ENCODE measurements at places on chromosomes 13 and 19.

- no peak for DNase-seq
Measured at GRCh38 chr19:2634228-2634951, 68.1 kb downstream of the GNG7 start.

GRCh38 chr19:7900401-7900870 is 3.2 kb upstream of the MAP2K7 start:
- DNase-seq, result no peak

DNA sequence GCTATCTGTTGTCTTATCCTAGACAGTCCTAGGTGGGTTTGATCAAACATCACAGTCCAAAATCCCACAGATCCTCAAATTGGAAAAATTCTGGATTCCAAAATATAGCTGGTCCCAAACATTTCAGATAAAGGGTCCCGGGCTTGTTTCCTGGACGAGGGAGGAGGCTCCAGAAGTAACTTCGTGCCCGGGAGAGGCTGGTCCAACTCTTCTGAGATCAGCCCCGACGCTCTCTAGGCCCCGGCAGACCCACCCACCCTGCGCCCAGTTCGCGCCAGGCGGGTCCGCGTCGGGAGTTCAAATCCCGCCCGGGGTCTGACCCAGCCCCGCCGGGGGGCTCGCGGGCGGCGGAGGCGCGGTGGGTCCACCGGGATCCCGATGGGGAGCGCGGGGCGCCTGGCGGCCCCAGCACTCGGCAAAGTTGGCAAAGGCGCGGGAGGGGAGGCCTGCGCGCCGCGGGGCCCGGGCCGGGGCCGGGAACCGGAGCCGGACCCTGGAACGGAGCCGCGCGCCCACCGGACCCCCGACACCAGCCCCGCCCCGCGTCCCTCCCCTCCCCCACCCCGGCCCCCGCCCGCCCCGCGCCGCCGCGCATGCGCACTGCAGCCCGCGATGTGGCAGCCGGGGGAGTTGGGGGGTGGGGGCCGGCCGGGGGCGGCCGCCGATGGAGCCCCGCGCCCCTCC is 513 bp downstream of the MIER2 start:
- no peak for DNase-seq

DNA sequence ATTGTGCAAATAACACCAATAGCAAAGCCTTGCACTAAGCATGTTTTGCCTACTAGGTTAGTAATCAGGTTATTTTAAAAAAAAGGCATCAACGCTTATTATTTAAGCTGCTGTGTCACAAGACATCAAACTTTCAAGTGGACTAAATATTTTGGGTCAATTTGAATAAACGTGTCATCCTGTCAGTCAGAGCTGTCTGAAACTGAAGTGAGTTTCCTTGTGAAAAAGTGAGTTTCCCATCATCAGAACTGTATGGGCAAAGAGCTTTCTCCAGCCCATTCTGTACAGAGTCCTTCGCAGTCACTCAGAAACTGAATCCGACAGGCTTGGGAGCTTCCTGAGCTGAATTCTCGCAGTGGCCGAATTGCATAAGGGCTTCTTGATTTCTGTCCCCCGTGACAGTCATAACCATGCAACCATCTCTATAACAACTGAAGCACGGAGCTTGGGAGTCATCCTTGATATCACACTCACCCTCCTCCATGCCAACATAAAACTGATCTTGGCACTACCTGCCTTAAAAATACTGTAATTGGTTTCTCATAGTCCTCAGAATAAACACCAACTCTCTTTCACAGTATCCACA is 139.8 kb downstream of the MIPEP start:
- no peak for DNase-seq

DNA sequence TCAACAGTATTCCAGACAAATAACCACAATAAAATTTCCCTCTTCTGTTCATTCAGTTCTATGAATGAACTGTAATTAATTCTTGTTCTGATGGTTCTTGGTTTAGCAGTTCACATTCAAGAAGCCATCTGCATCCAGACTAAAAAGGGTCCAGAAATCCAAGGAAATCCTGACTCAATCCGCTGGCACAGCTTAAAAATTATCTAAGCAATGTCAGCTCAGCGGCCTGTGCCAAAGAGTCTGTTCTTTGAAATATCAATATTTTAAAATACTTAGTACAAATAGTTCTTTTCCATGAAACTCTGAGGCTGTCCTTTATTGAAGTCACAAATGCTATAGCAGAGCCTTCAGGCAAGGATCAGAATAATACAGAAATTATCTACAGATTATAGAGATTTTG is 57.2 kb downstream of the DHRS12 start:
- DNase-seq, result no peak

DNA sequence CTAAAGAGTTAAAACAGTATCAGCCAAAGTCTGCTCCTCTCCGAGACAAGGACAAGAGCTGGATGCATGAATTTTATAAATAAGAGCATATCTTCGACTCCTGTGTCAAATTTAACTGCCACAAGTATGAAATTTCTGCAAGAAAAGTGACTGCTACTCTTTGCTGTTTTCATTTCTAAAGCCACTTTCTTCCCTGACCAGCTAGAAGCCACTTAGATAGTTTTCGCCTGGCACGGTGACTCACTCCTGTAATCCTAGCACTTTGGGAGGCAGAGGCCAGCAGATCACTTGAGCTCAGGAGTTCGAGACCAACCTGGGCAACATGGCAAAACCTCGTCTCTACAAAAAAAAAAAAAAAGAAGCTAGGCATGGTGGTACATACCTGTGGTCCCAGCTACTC is 61.3 kb downstream of the ENOX1 start:
- no peak for DNase-seq

GRCh38 chr13:22980936-22981335 is 199.8 kb upstream of the SGCG start:
- no peak for DNase-seq

- DNase-seq, result no peak
Measured at GRCh38 chr13:73251626-73252265, 192.9 kb downstream of the KLF5 start.

GRCh38 chr19:23285948-23286347 is 35.8 kb upstream of the ZNF724 start:
- DNase-seq, result no peak

DNA sequence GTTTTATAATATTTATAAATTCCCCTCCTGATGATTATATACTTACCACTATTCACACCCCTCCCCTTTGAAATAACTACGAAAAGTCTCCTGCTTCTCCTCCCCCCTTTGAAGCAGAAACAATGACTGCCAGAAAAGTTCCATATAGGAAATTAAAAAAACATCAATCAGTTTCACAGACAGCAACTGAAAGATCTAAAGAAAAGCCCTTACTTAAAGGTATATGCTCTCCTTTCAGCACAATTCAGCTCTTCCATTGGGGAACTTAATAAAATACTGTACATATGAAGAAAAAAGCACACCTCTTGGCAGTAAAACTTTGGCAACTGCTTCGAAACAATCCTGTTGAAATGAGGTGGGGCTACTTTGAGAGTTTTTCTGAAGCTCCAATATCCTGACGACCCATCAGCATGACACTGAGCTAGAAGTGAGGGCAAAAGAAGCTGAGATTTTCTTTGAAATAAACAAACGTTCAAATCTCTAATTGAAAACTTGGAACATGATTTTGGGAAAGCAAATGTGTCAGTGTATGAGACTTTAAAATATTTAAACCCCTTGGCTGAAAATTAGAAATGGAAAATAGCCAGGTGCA is 147.6 kb upstream of the RXFP2 start:
- DNase-seq, result no peak

GRCh38 chr19:19185853-19186740 is 5.9 kb downstream of the BORCS8 start:
- DNase-seq, result peak; percentile 71

GRCh38 chr19:54436628-54437252 is 12.3 kb upstream of the LENG8 start:
- DNase-seq, result no peak

- no peak for DNase-seq
Measured at GRCh38 chr13:106182404-106182803, 353.1 kb downstream of the EFNB2 start.

- DNase-seq, result no peak
Measured at GRCh38 chr13:30738526-30739236, 3.3 kb downstream of the ALOX5AP start.

DNA sequence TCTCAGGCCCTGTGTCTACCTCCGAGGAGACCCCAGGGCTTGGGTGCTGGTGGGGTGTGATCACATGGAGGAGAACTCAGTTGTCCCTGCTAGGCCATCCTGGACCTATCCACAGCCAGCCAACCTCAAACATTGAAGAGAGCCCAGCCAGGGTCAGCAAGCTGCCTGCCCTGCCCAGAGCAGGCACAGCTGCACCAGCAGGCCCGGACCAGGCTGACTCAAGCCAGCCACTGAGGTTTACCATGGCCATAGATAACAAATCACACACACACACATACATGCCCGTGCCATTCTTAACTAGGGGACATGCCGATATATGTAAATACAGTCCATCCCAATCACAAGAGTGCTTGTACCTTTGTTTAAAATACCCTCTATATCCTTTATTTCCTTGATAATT is 8.1 kb downstream of the ARHGEF7 start:
- no peak for DNase-seq

DNA sequence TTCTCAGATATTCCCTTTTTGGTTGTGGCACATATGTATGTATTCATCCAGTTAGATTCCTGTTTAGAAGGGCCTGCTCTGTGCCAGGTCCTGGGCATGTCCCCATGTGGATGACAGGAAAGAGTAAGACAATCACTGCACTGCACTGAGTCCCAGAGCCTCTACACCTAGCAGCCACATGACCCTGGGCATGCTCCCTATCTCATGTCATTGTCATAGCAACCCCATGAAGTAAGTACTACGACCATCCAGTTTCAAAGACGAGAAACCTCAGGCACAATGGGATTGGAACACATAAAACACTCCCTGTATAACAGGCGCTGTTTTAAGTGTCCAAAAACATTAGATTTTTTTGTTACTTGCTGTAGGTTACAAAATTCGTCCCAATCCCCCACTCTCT is 594.4 kb downstream of the UQCRFS1 start:
- no peak for DNase-seq

GRCh38 chr13:45674908-45675307 is 27.2 kb upstream of the CBY2 start:
- DNase-seq, result no peak

DNA sequence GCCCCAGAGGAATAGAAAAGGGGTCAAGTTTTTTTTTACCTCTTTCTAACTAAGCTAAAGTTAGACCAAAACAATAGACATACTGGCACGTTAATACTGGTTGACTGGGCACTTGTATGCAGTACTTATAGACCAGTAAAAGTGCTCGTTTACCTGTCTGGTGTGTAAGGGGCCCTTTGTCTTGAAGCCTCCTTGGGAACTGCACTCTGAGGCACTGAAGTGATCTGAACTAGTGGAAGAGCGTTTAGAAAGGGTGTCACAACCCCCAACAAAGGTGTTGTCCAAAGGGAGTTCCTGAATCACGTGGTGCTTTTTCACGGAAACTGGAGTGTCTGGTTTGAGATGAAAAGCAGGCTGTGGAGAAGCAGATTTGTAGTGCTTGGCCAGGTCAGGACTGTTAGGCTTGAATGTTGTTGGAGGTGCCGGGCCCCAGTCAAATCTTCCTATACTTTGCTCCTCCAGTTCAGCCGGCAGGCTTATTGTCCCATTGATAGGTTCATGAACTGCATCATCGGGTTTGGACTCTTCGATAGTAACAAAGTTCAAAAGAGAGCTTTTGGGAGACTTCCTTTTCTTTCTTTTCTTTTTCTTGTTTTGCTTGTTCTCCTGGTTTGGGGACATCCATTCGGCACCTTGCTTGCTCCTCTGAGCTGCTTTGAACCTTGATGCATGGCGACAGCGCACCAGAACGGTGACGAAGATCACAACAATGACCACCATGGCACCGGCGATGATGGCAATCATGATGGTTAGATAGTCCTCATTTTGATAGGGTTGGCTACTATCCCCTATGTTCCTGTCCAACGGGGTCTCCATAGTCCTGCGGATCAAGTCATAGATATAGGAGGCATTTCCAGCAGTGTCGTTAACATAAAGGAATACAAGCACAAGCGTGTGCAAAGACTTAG is 4.6 kb downstream of the PCDH9 start:
- DNase-seq, result no peak

- no peak for DNase-seq
Measured at GRCh38 chr13:108787700-108788414, 158.4 kb downstream of the MYO16 start.

DNA sequence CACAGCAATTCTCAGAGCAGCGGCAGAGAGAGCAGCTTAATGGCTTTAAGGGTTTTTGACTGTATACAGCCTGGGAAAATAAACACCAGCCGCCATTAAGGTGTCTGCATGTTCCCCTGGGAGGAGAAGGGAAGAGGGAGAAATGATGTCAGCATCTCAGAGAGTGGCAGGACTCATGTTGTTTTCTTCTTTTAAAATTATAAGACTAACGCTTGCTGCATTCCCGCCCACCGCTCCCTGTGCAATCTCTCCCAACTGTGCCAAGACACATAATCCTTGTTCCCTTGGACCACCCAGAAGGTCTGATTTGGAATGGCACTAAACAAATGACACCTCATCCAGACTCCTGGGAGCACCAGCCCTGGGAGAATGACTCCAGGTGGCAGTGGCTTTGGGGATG is 27.7 kb upstream of the FAM216B start:
- DNase-seq, result no peak

GRCh38 chr13:31749929-31750328 is 10.6 kb downstream of the RXFP2 start:
- DNase-seq, result no peak

DNA sequence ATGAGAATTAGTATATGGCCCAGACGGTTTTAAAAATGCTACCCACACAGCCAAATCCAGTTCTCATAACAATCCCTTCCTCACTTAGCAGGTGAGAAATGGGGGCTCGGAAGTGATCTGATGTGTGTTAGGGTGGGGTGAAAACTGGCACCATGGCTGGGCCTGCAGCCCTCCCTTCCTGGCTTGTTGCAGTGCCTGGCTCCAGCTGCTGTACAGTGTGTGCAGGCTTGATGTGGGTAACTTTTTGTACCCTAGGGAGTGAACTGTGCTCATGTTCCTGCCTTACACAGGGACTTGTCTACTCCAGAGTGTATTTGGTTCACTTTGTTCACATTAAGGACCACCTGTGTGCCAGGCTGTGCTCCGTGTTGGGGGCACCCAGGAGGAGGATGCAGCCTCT is 177.2 kb downstream of the LMO7 start:
- no peak for DNase-seq

DNA sequence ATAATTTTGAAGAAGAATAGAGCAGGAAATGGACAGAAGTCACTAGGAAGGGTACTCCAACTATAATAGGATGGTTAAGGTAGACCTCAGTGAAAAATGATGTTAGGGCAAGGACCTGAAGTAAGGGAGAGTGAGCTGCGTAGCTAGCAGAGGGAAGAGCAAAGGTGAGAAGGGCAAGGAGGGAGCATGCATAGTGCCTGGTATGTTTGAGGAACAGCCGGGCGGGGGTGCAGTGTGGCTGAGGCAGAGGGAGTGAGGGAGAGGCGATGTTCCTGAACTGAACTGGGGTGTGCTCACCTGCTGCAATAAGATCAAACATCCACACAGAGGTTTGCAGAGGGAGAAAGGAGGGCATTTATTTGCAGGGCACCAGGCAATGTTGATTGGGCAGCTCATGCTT is 110.4 kb downstream of the DNAJC15 start:
- DNase-seq, result no peak

DNA sequence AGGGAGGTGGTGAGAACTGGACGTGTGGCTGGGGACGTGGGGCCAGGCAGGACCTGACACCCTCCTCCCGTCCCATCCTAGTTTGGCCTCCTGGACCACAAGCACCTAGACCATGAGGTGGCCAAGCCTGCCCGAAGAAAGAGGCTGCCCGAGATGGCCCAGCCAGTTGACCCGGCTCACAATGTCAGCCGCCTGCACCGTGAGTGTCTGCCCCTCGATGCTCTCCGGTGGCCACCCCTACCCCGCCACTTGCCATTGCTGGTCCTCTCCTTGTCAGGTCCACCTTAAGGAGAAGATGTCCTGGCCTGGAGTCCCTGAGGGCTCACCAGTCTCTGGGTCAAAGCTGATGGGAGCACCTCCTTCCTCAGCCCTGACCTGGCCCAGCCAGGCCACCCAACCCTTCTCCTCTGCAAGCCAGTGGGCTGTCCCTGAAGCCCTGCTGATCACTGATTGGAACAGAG is 2.2 kb downstream of the ANGPTL4 start:
- DNase-seq, result no peak

Measured in CD4-positive, alpha-beta T cell treated with Interleukin-17A for 1 hour (primary cell).